ENCODE measurements at places on chromosomes 11 and 22.

DNA sequence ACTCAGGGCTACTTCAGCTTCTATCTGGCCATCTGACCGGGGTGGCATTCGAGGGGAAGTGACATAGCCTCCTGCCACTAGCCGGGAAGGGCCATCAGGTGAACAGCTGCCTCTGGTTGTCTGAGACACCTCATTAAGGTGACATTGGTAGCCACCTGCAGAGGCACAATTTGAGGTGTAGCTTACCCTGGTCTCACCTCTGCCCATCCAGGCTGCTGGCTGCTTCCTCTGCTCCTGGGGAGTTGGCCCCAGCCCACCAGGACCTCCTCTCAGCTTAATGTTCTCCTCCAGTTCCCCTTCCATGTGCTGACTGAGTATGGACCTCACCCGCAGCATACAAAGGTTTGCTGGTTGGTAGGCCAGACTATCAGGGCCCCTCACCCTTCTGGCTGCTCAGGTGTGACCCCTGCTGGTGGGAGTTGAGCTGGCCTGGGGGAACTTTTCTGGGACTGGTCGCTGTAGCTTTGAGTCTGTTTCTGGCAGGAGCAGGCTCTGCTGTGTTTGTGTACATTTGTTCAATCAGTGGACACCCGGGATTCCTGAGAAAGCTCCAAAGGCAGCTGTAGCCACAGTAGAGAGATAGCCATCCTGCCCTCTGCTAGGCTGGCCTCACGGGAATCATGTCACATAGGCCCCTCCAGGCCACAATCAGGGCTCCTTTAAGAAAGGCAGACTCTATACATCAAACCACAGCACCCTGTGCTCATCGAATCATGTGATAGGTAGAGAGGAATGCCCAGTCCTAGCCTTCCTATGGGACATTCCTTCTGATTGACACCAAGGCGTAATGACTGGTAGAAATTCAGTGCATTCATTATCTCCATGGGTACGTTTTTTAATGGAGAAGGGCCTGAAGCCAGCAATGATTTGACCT, 295.1 kb upstream of the PLET1 start:
- peak; percentile 60 for DNase-seq

- no peak for DNase-seq
Measured at GRCh38 chr11:45212566-45213315, 66.3 kb downstream of the PRDM11 start.

DNA sequence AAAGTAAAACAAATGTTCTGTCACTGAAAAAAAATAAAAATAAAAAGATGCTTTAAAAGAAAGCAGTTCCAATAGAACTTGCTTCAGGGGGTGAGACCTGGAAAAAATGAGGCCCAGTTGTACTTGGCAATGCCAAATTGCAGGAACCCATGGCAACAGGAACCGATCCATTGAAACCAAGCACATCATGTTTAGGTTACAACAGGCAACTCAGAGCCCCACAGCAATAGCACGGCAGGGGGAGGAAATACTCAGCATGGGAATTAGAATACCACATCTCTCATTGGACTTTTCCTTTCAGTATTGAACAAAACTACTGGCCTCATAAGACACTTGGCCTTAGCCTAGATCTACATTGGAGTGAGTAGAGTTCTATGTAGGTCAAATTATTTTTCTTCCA, 84.3 kb downstream of the MSANTD4 start:
- no peak for DNase-seq

DNA sequence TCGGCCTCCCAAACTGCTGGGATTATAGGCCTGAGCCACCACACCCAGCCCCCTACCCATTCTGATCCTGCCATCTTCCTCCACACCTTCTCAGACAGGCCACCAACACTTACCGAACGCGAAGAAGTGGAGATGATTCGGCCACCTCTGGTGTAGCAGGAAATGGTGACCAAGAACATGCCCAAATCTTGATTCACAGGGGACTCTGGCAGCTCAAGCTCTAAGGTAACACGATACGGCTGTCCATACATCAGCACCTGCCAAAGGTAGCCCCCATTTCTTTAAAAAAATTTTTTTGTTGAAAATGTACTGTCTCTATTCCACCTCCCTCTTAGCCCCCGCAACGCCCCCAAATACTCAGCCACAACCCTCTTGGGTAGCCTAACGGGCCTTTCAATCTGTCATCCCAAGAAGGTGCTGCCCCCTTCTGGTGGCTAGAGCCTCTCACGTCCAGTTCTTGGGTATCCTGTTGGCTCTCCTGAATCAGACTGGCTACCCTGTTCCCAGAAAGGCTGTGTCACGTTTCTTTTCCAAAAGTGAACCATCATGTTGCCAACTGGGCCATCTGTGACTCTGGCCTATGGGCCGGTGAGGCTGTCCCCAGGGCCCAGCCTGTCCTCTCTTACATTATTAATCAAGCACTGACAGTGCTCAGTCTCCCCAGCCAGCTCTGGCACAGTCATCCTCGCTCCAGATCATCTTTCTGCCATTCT, 5.3 kb upstream of the LRRN4CL start:
- DNase-seq, result peak; percentile 82

- DNase-seq, result no peak
Measured at GRCh38 chr11:17822401-17822781, 87.8 kb downstream of the KCNC1 start.

Data from ureter (tissue), 1 donor.